ENCODE measurements at places on chromosomes 13 and 19.

DNA sequence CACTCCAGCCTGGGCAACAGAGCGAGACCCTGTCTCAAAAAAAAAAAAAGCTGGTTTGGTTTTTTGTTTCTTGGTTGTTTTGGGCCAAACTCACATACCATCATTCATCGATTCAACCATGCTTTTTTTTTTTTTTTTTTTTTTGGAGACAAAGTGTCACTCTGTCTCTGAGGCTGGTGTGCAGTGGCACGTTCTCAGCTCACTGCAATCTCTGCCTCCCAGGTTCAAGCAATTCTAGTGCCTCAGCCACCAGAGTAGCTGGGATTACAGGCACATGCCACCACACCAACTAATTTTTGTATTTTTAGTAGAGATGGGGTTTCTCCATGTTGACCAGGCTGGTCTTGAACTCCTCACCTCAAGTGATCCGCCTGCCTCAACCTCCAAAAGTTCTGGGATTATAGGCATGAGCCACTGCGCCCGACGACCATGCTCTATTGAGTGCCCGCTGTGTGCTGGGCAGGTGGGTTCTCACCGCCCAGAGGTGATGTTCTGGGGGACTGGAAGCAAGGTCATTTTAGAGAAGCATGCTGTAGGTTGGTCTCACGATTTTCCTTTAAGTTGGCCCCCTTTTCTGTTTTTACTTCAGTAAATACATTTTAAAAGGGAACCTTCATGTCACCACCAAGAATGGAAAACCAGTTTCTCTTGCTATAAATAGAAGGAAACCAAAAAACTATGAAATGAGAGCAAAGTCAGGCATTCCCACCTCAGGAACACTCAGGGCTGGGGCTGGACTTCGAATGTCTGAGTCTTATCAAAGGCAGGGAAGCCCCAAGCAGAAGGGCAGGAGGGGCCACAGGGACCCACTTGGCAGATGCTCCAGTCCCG lies 8.3 kb upstream of the JUND start:
- no peak for DNase-seq

DNA sequence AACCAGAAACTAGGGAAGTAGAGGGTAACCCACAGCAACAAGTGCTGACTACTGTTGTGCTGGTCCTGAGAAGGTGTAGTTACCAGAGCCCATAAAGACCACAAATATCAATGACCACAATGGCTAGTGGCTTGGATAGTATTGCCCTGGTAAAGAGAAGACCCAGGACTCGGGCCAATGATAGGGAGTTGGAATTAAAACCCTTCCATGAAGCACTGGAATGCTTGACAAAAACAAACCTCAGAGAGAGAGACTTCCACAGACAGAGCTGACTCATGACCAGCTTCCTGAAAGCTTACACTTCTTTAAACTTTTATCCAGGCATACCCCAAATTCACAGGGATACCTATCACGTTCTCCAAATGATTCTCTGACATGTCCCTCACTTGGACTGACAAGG lies 60.5 kb downstream of the WDR87 start:
- no peak for DNase-seq

GRCh38 chr19:7426986-7427385 lies 61.8 kb downstream of the PEX11G start:
- no peak for DNase-seq

GRCh38 chr13:43143591-43143990 lies 120.2 kb downstream of the DNAJC15 start:
- DNase-seq = no peak

GRCh38 chr19:46147166-46147740 lies 785 bp upstream of the IGFL2 start:
- no peak for DNase-seq

GRCh38 chr13:24528816-24529398 lies 16.3 kb upstream of the PARP4 start:
- no peak for DNase-seq

DNA sequence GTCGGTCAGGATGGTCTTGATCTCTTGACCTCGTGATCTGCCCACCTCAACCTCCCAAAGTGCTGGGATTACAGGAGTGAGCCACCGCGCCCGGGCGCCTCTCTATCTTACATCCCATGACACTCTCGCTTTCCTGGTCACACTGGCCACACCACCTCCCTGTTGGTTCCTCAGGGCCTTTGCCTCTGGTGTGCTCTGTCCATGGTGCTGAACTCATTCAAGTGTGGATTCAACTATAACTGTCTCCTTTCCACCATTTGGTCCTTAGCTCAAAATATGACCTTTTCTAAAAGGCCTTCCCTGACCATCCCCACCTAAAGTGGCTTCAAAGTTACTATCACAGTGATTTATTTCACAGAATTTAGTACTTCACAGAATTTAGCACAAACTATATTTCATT lies 3.7 kb upstream of the SMIM17 start:
- no peak for DNase-seq

DNA sequence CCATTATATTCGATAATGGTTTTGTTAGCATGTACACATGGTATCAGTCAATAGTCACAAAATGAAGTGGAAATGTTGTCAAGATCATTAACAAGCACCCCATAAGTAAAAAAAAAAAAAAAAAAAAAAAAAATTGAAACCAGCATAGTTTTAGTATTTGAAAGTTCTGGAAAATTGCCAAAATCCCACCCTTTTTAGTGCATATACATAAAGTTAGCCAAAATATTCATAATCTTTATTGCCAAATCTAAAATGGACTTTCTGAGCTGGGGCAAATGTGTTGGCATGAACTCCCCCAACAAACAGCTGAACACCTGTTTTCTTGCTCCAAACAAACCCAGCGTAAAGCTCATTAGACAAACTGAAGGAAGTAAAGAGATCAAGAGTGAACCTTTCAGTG lies 73.9 kb downstream of the MZT1 start:
- DNase-seq = no peak

DNA sequence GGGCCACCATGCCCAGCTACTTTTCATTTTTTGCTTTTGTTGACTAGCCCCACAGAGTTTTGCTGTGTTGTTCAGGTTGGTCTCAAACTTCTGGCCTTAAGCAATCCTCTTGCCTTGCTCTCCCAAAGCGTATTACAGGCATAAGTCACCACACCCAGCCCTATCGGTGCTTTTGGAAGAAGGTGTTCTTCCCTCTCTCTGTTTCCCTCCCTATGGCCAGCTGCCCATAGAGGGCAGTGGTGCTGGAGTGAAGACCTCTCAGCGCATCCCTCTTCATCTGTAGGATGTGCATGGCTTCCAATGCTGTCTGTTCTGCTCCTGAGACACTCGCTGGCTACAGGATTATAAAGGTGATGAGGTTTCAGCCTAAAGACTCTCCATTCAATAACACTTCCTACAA lies 1.3 kb upstream of the CD22 start:
- DNase-seq = no peak

DNA sequence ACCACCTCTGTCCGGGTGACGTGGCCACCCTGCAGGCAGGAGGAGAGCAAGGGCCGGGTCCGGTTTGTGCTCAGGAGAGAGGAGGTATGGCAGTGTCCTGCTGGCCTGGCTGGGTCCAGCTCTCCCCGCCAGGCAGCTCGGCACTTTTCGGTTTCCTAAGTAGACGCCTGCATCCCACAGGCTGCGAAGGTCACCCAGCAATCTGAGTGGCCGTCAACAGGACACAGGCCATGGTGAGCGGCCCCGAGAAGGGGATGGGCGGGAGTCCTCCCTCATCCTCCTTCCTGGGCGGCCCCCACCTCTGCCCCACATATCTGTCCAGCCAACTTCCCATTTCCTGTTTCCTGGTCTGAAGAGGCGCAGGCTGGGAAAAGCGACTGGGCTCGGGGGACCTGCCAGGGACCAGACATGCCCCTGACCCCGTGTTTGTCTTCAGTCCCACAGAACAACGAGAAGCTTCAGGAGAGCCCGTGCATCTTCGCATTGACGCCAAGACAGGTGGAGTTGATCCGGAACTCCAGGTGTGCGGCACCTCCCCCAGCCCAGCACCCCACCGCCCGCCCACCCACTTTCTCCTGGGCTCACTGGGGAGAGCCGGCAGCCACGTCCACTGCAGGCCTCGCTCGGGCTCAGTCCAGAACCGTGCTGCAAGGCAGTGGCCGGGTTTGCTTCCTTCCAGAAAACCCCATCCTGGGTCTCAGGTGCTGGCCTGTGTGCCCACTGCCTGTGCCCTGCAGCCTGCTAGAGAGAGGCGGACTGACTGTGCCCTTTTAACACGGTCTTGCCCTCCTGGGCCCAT lies 16.3 kb downstream of the PIAS4 start:
- no peak for DNase-seq

DNA sequence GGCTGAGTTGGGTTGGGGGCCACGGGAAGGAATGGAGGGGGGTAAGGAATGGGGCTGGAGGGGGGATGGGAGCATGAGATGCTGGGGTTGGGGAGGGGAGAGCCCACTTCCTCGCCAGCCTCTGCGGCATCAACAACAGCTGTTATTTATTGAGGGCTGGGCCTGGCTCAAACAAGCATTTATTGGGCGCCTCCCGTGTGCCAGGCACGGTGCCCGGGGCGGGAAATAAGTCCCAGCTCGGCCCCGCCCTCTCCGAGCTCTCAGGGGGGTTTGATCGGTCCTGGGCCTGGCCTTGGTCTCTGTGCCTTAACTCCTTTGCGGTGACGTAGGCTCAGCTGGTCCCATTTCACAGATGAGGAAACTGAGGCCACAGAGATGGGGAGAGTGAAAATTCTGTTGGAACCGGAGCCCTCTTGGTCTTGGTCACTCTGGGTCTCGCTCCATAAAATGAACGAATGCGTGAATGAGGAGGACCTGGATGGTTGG lies 919 bp upstream of the ADAMTS10 start:
- no peak for DNase-seq

- no peak for DNase-seq
Measured at GRCh38 chr13:67549331-67549730, 319.2 kb upstream of the PCDH9 start.

- no peak for DNase-seq
Measured at GRCh38 chr13:63554157-63554556, 2138.5 kb upstream of the PCDH20 start.

- no peak for DNase-seq
Measured at GRCh38 chr13:50171590-50172282, 156.5 kb downstream of the KCNRG start.

GRCh38 chr19:13505164-13505695 lies 1.0 kb downstream of the CACNA1A start:
- DNase-seq = no peak
